Activated CD4-positive, alpha-beta memory T cell treated with anti-CD3 and anti-CD28 coated beads for 36 hours (primary cell): ENCODE measurements at places on chromosomes 16 and 17. TPM values are rescaled to one million over a fixed set of nuclear protein-coding genes. Genes with fewer than 3 reads are reported as not detected.

DNA sequence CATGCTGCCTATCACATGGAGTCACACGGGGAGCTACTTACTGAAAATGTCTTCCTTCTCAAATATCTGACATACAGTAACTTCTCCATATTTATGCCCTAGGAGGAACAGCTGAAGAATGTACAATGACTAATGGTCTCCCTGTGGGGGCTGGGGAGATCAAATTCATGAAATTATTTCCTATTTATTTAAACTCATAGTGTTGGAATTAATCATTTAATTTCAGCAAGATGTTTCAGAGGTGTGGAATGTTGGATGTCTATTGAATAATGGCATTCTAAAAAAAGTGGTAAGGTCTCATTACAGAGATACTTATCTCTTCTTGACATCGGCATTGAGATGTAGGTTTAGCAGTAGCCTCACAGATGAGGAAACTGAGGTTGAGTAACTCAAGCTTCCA is 214.3 kb upstream of the CDH11 start:
- DNase-seq: no peak

KRT12 gene
- total RNA-seq: not detected

ACAP1 gene
- 405 TPM for total RNA-seq

MPP3 gene
- total RNA-seq: 0.62 TPM

- no peak for DNase-seq
These were observed 59.2 kb downstream of the B9D1 start for GRCh38 chr17:19303367-19303776.

- no peak for DNase-seq
These were observed 15.7 kb upstream of the NOG start for GRCh38 chr17:56577843-56578204.
